ENCODE measurements at places on chromosomes 2 and 18.

GRCh38 chr2:119228964-119229363, 5.3 kb downstream of the STEAP3 start:
- no peak for DNase-seq

GRCh38 chr18:78913395-78913794, 66.2 kb upstream of the SALL3 start:
- no peak for DNase-seq

DNA sequence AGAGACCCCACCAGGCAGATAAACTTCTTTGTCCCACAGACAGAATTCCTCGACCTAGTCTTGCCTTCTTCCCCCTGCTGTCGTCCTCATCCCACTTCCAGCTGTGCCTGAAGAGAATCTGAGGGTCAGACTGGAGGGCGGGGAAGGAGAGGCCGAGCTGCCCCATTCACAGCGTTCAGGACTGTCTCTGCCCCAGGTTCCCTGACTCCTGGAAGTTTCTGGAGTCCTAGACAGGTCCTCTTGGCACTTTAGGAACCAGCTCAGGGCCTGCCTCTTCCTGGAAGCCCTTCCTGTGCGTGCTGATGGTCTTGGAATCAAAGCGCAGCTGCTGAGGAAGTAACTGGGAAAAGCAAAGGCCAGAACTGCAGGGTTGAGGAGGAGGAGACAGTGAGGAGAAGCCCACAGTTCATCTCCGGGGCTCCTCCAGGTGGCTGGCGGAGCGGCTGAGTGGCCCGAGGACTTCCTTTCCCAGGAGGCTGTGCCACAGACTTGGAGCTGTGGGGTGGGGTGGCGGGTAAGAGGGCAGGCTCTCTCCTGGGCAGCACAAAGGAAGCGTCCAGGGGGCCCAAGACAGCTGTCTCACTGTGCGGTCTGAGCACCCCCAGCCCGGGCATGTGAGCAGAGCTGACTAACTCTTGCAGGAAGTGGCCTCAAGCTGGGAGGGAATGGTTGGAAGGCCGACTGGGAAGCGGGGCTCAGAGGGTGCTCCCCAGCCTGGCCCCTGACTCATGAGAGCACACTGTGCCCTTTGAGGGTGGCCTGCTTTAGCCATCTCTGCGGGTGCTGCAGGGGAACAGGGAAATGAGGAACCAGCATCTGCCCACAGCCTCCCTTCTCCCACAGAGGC, 39.5 kb downstream of the SDC1 start:
- no peak for DNase-seq

GRCh38 chr18:75408554-75409506, 18.7 kb downstream of the SMIM21 start:
- no peak for DNase-seq

DNA sequence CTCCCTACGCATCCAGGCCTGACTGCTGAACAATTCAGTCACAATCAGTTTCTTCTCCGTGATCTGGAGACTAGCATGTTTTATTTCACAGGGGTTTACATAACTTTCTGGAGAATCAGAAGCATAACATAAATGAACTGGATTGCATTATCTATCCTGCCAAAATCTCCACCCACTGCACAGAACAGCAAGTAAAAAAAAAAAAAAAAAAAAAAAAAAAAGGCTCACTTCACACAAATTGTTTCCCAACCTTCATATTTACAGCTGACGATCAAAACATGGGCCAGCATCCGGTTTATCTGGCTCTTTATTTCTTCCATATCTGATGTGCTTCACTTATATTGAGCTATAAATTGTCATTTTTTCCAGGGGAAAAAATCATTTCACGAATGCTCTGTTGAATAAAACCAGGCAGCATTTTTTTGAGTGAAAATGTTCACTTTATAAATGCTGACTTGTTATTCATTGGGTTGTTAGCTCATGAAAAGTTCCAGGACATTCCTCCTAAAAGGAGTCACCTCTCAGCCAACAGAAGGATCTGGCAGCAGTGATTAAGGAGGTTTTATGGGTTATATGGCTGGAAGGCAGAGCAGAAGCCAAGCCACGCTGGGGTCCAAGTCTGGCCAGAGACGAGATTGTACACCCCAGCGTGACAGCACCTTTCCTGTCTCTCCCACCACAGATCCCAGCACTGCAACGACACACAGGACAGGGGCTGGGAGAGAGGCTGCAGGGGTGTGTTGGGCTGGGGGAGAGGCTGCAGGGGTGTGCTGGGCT, 51.2 kb upstream of the GLI2 start:
- DNase-seq: no peak

DNA sequence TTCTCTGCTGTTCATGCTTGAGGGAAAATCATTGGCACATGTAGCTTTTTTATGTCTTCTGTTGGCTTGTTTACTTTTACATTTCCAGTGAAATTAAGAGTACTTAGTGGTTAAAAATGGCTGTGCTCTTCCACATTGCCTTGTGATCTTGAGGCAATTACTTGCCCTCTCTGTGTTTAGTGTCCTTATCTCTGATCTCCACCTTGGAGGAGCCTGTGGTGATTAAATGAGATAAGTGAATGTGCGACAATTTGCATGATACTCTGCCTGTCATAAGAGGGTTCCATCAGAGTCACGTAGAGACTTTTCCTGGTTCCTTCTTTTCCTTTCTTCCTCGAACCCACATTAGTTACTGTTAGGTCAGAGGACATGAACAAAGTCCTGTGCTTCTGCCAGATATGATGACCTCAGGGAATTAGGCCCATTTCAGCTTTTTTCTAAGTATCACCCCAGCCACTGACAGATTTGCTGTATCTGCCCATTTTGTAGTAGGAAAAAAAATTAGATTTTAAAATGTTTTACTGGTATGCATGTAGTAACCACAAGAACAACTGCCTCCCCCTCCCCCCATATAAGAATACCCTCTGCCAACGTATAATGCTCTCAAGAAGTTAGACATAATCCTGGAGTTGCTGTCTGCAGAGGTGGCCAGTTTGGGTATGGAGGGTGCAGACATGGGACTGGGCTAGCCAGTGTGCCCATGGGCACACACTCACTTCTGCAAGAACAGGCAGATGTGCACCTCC, 51.9 kb downstream of the TET3 start:
- no peak for DNase-seq

- no peak for DNase-seq
Observed at GRCh38 chr2:27021253-27022049, 11.3 kb upstream of the TMEM214 start.

- DNase-seq: peak; percentile 58
Observed at GRCh38 chr2:225070811-225071210, 28.5 kb upstream of the DOCK10 start.

DNA sequence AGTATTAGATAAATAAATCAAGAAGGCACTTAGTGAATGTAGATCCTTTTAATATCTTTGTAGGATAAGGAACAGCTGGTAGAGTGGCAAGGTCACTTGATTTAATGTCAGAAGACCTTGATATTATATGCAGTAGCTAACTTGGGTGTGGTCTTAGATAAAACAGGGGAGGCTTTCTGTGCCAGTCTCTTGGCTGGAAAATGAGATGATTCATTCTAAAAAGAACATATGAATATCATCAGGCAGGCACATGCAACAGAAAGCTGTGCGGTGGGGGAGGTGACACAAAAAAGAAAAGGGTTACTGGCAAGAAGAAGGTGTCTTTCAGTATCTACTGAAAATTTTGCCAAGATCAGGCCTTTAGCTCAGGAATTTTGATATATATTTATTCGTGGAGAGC, 931.7 kb upstream of the CELF4 start:
- no peak for DNase-seq

DNA sequence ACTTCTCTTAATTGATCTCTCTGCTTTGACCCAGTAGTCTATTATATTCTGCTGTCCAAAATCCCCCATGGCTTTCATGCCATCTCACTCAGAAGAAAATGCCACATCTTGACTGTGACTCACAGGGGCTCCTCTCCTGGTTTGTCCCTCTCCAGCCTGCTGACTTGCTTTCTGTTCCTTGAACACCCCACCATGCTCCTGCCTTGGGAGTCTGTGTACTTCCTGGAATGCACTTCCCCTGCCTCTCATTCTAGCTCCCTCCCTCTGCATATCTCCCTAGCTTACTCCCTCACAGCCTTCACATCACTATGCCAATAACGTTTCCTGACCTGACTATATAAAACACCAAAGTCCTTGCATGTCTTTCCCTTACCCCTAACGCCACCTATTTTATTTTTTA, 167.2 kb downstream of the TRIB2 start:
- DNase-seq: no peak

- no peak for DNase-seq
Observed at GRCh38 chr2:64283641-64284361, 139.6 kb upstream of the PELI1 start.

DNA sequence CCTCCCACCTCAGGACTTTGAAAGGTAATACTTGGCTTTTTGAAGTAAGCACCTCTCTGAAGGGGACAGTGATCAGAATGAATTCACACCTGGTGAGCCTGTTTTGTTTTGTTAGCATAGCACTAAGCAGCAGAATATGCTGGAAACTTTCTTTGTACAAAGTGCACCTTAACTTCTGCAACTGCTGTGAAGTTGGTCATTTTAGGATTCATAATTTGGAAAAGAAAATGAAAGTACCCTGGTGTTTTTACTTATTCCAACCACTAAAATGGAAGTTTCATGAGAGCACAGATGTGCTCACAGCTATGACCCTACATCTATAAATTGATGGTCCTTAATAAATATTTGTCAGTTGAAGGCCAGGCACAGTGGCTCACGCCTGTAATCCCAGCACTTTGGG, 257.8 kb upstream of the STON1 start:
- DNase-seq: no peak

DNA sequence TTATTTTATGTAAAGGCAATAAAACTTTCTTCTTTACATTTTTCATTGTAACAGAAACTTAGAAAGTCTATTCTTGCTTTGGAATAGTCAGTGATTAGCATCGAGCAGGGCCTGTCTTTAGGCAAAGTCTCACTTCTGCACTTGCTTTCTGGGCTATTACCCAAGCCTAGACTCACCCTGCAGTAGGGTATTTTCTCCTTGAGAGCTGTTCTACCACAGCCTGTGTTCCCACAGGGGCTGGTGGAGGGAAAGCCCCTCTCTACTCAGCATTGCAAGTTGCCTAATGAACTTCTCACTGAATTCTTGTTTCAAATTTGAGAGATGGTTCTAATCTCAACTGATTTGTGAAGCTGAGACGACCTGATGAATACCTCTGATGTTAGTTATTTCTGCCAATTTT, 111.7 kb upstream of the KLHL14 start:
- DNase-seq: no peak

DNA sequence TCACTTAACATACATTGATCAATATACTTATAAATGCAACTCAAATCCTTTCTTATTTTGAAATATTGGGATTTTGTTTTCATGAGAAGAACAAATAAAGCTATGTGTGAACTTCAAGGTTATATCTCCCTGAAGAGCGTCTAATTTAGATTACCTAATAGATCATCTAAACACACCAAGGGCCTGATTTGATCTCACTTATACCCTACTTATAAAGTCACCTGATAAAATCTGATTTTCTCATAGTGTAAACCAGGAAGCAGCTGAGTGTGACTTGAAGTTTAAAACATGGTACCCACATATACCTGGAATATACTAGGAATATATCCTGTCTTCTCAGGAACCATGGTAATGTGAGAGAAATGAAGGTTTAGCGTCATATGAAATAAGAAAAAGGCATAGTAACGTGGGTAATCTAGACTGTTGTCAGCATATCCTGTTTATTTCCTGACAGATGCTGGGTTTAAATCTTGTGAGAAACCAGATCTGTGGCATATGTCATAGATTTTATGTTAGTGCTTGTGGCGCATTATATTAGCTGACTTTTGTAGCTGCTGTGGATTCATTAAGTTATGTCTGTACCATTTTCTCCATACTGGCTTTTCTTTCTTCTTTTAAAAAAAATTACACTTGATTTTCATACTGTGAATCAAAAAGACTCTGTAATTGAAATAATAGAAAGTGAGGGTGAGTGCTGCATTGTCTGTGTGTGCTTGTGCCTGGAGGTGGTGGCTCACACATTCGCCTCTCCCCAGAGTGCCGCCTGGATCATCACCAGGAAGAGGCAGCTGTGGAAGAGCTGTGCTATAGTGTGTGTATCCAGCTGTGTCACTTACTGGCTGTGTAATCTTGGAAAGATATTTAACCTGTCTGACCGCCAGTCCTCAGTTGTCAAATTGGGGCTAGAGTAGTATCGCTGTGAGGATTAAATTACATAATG, 164.0 kb downstream of the MYO3B start:
- no peak for DNase-seq

GRCh38 chr2:199926806-199927205, 15.7 kb downstream of the C2orf69 start:
- no peak for DNase-seq

- no peak for DNase-seq
Observed at GRCh38 chr2:160351956-160352355, 141.7 kb downstream of the RBMS1 start.

GRCh38 chr2:206160125-206160806, 571 bp downstream of the EEF1B2 start:
- DNase-seq: peak; percentile 50

DNA sequence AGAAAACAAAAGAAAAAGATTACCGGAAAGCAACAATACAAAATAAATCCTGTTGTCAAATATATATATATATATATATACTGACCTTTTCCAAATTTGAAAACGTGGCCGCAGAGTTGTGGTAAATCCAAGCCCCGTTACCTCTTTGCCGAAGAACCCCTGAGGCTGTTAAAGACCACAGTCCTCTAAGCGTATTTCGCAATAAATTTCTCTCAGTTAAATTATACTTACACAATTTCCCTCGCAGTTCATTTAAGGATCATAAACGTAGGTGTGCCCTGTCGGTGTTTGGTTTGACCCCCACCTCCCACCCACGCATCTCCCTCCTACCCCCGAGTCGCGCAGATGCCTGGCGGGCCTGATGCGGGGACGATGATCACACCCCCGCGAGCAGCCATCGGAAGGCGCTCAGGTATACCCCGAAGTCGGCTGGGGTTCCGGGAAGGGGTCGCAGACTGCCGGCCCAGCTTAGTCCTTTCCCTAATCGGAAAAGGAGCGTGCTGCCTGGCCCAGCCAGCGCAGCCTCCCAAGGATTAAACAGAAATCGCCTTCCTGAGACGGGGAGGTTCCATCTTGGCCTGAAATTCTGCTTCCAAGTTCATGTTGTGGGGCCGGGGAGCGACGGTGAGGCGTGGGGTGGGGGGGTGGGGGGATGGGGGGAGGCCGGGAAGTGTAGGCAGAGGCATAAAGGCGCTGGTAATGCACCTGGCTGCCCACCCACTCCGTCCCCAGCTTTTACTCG, 2.9 kb upstream of the MEIS1 start:
- no peak for DNase-seq

- no peak for DNase-seq
Observed at GRCh38 chr18:69032009-69032408, 234.1 kb downstream of the CCDC102B start.

GRCh38 chr18:24395049-24395795, 2.4 kb downstream of the OSBPL1A start:
- DNase-seq: no peak

Data from substantia nigra (tissue), 51 donors.